ENCODE measurements at places on chromosomes 4 and X.

DNA sequence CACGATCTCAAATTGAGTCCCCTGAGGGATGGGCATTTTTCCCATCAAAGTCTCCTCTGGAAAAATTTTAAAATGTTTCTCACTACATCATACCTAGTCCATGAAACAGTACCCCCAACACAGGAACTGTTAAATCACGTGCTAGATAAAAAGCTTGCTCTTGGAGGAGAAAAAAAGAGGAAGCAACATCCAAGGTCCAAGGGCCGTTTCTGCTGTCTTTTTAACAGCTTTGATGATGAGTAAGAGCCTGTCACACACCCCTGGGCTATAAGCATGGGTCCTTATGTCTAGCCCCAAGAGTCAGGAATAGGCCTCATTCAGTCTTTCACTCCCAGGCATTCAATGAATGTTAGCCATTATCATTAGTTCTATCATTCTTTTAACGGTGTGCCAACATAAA is 128.9 kb downstream of the SH3KBP1 start:
- DNase-seq: no peak

- no peak for DNase-seq
These were observed 723.2 kb downstream of the SMARCA1 start for GRCh38 chrX:128800138-128800537.

GRCh38 chr4:110412354-110413065 is 63.4 kb upstream of the ENPEP start:
- DNase-seq: no peak

GRCh38 chr4:112321776-112322684 is 24.9 kb downstream of the ALPK1 start:
- peak; percentile 54 for DNase-seq

Data from stimulated activated CD8-positive, alpha-beta memory T cell treated with anti-CD3 and anti-CD28 coated beads, Interleukin-15, amount 100 ng/mL, for 4 hours (primary cell).